ENCODE measurements at places on chromosomes 1 and 21. TPM values are rescaled to one million over a fixed set of nuclear protein-coding genes. Genes with fewer than 3 reads are reported as not detected.

Gene OR14C36
- not detected for total RNA-seq

Gene TNNT2
- total RNA-seq, result 10,350 TPM

Gene CGN
- 0.92 TPM for total RNA-seq

Gene GJB4
- total RNA-seq, result not detected

Gene C1orf210
- not detected for total RNA-seq

Gene GNG5
- 213 TPM for total RNA-seq

Gene GJA9
- total RNA-seq, result not detected

- no peak for DNase-seq
Measured at GRCh38 chr1:88168126-88168525, 515.9 kb upstream of the PKN2 start.

DNA sequence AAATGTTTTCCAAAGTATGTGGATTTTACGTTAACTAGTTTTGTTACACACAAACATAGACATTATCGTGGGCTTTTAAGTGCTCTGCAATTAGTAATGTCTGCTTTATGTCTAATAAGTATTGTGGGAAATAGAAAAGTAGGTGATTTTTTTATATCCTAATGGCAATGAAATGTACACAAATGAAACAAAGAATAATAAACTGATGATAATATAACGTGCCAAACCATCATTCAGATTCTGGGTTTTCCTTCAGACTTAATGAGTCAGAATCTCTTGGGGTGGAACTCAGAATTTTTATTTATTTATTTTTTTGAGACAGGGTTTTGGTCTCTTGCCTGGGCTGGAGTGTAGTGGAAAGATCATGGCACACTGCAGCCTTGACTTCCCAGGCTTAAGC is 2.0 kb downstream of the TMEM183A start:
- DNase-seq, result no peak

- DNase-seq, result no peak
Measured at GRCh38 chr21:18146820-18147219, 97.8 kb upstream of the CHODL start.

DNA sequence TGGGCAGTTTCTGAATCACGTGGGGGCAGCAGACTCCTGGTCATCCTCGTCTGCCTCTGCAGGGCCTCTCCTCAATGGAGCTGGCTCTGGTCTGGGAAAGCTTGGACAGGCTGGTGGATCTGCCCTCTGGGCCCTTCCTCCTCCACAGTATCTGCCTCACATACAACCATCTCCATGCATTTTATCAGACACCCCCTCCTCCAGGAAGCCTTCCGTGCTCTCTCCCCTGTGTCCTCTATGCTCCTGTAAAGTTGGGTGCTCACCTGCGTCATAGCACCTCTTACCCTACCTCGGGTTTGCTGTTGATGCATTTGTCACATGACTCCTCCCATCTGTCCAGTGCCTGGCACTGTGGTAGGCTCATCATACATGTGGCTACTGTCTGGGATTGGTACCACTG is 95.7 kb upstream of the TMEM51 start:
- no peak for DNase-seq

DNA sequence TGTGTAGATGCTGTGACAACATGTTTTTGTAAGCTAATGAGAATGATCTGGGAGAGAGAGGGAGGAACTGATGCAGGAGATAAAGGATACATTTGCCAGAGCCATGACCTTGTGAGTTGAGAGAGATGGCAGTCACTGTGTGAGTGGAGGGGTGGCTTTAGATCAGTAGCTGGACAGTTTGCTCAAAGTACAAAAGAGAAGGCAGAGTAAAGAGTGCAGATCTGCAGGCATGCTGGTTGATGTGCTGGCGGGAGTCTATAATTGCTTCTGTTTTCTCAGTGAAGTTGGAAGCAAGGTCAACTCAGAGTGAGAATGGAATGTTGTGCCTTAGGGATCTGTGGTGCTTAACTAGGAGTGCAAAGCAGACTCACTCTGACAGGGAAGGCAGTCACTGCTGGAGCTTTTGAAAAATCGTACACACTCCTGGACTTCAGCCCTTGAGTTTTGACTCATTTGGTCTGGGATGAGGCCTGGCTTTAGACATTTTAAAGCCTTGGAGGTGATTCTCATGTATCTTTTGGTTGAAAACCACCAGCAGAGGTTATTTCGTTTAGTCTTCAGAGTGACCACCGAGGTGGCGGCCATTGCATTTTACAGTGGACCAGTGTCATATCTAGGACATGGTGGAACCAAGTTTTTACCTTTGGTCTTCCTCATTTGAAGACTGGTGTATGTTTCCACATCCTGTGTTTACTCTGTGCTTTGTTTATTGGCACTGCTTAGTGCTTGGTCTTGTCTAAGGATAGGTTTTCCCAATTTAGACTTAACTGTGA is 49.6 kb downstream of the MTR start:
- DNase-seq, result no peak

DNA sequence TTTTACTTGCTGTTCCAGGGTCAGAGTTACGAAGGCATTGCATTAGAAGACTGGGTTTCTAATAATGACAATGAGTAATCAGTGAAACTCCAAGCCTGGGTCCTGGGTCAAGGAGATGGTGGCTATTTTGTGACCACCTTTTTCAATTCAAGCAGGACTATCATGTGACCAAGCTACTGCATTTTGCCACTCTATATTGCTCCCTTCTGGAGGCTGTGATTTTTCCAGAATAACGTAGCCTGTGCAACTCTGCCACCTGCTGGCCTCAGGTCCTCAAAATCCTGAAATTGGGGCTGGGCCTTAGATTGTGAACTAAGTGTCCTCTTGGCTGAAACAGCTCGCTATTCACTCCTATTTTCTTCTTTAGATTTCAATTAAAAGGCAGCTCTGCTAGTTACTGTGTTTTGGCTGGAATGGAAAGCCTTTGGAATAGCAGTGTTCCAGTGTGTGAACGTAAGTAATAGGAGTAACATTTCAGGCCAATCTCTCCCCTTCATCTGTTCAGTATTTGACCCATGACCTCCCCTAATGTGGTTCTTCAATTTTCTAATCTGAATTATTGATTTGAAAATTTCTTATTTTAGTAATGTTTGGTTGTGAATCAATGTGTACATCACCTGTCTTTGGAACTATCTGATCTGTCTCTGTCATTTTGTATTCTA is 52.9 kb upstream of the CD46 start:
- peak; percentile 49 for DNase-seq

GRCh38 chr1:244100704-244101453 is 49.8 kb downstream of the ZBTB18 start:
- DNase-seq, result no peak

- no peak for DNase-seq
Measured at GRCh38 chr1:98896711-98897445, 107.8 kb downstream of the PLPPR5 start.

DNA sequence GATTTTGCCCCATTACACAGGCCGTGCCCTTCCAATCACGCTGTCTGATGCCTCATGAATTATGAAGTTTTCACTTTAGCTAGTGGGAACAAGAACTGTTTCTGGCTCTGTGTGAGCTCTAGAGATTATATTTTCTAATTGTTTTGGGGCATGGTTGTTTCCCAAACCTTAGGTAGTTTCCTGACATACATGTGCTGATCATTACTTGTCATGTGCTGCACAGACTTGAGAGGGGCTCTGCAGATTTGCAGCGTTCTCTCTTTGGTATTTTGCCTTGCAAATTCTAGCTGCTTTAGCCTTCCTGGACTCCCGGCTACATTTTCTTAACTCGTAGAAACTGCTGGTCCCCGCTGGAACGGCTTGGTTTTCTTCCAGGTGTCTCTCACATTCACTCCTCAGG is 142.1 kb upstream of the IVNS1ABP start:
- no peak for DNase-seq

- no peak for DNase-seq
Measured at GRCh38 chr1:78726686-78727085, 77.1 kb downstream of the IFI44 start.

DNA sequence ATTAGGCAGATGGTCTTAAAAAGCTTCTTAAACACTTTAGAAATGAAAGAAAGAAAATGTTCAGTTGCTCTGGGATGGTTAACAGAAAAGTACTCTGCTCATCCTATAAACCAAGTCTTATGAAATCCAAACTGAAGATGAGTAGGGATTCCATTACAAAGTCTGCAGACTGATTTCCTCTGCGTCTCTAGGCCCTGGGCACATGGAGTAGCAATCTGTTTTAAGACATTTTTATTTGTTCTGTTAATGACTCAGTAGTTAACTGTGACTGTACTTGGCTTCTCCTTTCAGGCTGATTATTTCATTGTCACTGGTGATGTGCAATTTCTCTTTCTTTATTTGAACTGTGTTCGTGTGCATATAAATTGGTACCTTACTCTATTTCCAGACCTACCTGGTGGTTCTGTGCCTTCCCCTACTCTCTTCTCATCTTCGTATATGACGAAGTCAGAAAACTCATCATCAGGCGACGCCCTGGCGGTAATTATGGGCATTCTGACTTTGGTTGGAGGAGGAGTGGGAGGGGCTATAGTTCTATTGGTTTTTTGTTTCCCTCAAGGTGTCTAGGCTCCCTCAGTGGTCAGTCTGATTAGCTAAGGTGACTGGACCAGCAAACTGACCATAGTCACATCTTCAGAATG is 30.6 kb downstream of the ATP1A1 start:
- DNase-seq, result no peak

DNA sequence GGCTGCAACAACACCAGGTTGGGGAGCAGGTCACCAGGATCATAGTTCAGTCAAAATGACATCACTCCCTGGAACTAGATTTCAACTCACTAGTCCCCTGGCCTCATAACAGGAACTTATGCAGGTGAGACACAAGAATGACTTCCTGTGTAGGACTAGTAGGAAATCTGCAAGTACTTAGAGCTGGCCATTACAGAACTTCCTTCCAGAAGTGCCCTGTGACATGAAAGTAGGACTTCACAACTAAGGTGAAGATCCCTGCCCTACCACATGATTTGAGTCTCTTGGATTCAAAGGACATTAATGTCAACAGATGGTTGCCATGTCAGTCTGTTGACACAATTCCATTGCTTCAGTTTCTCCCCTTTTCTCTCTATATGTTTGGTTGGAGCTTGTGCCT is 223.1 kb downstream of the RPS6KC1 start:
- no peak for DNase-seq

DNA sequence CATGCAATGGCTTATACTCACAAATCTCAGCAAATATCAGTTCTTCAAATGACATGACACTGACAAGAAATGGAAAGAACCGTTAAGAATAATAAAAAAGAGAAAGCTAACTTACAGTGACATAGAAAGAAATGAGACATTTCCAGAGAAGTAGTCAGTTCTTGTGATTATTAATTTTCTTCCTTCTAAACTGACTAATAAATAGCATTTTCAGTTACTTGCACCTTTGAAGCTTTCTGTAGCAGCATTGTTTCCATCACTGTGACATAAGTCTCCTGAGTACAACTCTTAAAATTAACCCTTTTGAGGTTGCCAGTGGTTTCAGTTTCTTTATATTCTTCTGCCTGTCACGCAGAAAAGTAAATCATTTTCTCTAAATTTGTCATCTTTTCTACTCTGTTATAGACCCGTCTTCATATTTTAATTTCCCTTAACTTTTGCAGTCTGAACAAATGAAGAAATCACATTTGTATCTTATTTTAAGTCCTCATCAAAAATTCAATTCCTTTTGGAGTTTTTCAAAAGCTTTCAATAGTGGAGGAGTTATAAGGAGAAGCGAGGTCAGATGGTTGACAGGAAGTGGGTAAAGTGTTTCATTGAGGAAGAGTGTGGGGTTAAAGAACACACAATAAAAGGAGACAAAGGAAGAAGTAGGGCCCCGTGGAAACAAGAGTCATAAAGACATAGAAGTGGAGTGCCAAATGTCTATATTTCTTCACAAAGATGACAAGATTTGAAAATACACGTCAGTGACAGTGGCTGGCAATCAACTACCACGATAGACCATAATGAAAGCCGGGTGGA is 57.9 kb upstream of the S1PR1 start:
- no peak for DNase-seq

All from left ventricle myocardium superior (tissue), 1 donor.